ENCODE measurements at places on chromosomes 3 and 15. TPM values are rescaled to one million over a fixed set of nuclear protein-coding genes. Genes with fewer than 3 reads are reported as not detected.

GRCh38 chr15:82272154-82272553 is 9.5 kb downstream of the SAXO2 start:
- no peak for DNase-seq

DNA sequence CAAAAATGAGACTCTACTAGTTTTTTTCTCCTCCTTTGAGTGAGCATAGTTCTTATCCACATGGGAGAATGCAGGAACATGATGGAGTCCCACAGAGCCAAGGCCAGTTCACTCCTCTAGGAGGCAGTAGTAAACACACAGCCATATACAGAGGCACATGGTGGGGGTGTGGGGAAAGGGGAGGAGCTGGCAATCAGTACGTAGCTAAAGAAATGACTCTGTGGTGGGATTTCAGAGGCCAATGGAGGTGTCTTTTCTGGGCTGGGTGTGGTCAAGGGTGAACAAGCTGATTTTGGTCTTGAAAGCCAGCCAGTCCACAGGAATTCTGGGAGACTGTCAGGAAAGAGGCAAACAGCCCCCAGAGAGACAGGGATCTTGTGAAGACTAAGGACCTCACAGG is 6.6 kb upstream of the RAB11A start:
- DNase-seq: peak; percentile 79

GOLGA6L7 gene
- not detected for total RNA-seq

GRCh38 chr3:34650131-34650530 is 851.7 kb downstream of the PDCD6IP start:
- DNase-seq: no peak

SIDT1 gene
- total RNA-seq: 0.11 TPM

All from Daoy (cell line).